ENCODE measurements at places on chromosomes 16 and 17.

DNA sequence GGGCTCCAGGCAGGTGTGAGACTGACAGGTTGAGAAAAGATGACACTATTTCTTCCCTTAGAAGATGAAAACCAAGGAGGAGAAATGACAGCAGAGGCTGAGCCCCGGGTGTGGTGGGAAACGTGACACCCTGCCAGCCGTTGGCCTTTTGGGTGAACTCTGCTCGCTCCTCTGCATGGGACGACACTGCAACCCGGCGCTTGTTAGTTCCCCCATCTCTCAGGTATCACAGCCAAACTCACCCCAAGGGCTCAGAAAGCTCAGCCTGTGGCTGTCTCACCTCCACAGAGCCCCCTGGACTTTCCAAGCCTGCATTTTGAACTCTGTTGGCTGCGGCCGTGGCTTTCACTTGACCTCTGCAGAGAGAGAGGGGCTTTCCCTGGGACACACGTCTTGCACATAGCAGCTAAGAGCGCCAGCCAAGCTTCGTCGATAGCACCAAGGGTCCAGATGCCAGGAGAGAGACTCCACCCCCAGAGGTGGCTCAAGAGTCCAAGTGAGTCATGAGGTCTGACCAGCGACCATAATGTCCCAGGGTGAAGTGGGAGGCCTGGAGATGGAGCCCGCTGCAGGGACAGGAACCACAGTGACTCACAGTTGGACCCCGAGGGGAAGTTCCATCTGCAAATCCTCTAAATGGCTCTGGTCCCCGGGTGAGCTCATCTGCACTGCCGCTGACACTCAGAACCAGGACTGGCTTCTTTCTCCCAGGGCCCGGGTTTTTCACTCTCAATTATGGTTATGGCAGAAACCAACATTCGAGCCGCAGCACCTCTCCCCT, 301.9 kb downstream of the SOX9 start:
- DNase-seq = peak; percentile 13

DNA sequence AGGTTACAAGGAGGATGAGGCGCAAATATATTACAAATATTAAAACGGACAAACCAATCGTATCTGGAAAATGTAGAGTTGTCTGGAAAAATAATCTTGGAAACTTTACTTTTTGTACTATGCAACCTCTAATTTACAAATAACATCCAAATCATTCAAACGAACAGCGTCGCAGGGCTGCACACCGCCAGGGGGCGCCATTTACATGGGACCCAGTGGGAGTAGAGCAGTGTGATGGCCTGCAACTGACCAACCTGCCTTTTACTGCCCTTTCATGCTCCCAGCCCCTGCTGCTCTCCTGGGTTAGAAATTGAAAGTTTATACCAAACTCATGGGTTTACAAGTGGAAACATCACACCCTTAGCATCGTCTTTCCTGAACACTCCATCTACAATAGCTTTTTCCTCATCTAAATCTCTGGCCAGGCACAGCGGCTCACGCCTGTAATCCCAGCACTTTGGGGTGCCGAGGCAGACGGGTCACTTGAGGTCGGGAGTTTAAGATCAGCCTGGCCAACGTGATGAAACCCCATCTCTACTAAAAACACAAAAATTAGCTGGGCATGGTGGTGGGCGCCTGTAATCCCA, 10.0 kb downstream of the PITPNC1 start:
- peak; percentile 78 for DNase-seq

GRCh38 chr16:58789351-58789750, 55.2 kb upstream of the GOT2 start:
- no peak for DNase-seq

DNA sequence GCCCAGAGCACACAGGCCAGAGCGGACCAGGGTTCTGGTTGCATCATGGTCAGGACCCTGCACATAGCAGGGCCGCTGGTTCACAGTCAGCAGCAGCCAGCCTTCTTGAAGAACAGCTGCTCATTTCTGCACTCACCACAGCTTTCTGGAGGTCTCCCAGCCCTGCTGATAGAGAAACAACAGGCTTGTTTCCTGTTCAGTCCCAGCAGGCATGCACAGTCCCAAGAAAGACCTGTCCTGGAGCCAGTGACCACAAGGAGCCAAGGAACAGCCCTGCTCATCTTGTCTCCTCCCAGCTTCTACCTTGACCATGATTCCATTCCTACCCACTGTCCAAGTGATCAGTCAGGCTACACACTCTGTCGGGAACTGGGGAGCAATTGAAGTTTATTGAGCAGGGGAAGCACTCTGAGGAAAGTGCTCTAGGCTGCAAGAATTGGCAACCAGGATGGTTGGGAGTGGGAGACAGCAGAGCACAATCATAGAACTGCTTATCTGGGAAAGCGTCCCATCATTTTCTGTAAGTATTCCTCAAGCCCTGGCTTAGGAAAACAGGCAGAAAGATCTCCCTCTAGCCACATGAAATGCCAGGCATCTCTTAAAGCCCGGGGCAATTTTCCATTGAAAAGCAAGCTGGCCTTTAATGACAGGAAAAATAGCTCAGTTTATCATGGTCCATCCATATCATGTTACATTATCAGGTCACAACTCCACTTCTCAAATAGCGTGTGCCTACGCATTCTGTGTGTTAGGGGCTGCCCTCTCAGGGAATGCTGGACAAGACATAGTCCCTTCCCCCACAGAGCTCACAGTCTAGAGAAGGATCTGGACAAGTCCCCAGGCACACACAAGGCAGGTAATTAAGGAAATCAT, 155.4 kb upstream of the FOXF1 start:
- DNase-seq = no peak

GRCh38 chr17:68197997-68198930, 49.6 kb upstream of the AMZ2 start:
- DNase-seq = no peak

- no peak for DNase-seq
These were observed 30.3 kb upstream of the SRCIN1 start for GRCh38 chr17:38636054-38636453.

DNA sequence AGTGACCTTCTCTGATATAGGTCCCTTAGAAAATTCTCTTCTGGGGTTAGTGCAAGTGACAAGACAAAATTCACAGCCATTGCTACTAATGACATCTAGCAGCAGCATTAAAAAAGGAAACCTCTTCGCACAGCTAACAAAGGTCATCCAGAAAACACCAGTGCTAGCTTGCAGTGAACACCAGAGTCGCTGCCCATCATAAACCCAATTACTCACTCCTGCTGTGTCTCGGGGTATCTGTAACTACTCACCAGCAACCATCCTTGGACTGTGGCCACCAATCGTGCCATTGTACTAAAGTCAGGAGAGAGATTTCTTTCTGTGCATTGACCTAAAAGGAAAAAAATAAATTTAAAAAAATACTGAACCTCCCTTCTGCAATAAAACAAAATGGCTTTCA, 1494.7 kb upstream of the CDH8 start:
- no peak for DNase-seq

DNA sequence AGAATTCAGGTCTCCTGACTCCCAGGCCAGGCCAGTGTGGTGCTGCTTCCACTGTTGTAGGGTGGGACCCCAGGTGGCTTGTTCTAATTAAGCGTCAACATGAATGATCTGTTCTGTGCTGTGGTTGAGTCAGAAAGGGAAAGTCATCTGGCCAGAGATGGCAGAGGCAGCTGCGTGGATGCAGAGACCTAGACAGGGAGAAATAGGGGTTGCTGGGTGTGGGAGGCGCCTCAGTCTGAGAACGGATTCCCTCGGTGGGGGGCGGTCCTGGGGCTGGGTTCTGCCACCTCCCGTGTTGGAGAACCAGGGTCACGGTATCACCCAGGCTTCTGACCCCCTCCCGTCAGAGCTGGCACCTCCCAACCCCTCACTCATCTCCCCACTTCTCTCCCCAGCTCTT, 5.6 kb downstream of the FBRS start:
- DNase-seq = no peak

- DNase-seq = no peak
These were observed 138.5 kb upstream of the PIRT start for GRCh38 chr17:10976401-10976800.

GRCh38 chr17:10062691-10063385, 135.6 kb downstream of the GAS7 start:
- no peak for DNase-seq

DNA sequence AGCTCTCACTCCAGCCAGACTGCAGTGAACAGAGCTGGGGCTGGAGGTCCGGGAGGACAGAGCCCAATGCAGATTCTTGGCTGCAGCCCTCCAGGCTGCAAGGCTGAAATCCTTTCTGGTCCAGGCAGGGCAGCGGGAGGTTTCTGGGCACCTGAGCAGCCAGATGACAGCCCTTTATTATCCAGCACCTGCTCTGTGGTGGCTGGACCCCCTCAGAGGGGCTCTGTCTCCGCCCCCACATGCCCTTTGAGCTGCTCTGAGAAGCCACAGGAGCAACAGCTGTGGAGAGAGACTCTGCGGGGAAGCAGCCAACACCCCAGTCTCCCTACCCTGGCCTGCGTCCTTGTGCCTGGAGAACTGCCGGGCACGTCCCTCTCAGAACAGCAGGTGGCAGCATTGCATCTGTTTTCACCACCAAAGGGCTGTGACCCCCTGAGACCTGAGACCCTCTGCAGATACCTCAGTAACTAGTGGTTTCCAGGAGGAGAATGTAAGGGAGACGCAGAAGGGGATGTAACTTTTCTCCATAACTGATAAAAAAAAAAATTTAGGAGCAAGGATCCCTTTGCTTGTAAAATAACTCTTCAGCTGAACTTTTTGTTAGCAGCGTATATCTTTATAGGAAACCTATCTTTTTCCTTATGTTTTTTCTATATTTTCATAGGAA, 3.7 kb upstream of the CNP start:
- peak; percentile 77 for DNase-seq

DNA sequence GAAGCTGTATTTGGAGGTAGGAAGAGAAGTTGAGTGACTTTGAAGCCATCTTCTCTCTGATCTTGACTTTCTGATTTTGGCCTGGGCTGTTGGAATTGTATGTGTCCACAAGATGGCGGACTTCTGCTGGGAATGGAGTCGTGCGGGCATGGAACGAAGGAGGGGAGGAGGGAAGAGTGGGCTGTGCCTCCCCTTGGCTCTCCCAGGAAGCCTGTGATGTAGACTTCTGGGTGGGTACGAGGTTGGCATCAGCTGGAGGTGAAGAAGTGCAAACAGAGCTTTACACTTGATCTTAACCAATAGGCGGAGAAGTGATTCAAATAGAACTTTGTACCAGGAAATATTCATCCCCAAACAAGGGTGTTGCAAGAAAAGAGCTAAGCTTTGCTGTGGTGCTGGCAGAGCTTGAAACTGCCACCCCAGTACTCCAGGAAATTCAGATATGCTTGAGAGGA, 7.4 kb upstream of the TMEM220 start:
- peak; percentile 28 for DNase-seq

GRCh38 chr17:13590441-13590840, 11.3 kb downstream of the HS3ST3A1 start:
- no peak for DNase-seq

GRCh38 chr17:59842901-59843652, 49.7 kb downstream of the TUBD1 start:
- DNase-seq = peak; percentile 76

DNA sequence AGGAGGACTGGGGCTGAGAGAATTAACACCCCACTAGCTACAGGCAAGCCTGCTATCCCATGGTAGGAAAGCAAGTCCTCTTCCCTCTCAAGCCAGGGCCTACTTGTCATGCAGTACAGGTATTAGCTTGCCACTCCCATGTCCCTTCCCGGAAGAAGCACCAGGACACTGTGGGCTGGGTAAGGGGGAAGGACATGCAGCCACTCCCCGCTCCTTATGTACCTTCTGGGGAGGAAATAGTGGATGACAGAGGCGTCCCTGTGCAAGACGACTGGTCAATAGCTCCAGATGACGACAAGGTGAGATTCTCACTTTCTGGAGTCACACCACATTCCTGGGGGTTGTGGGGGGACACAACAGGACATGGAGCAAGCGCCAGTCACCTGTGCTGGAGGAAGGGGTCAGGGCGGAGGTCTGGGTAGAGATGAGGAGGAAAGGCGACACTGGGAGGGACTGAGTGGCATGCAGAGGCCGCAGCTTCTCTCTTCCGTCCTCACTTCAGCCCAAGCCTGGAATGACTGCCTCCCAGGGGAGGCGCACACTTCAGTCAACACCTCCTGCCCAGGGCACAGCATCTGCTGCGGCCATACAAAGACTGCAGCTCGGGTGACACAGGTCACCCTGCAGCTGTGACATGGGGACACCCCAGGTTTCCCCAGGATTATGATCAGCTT, 15.1 kb upstream of the FOXJ1 start:
- no peak for DNase-seq

DNA sequence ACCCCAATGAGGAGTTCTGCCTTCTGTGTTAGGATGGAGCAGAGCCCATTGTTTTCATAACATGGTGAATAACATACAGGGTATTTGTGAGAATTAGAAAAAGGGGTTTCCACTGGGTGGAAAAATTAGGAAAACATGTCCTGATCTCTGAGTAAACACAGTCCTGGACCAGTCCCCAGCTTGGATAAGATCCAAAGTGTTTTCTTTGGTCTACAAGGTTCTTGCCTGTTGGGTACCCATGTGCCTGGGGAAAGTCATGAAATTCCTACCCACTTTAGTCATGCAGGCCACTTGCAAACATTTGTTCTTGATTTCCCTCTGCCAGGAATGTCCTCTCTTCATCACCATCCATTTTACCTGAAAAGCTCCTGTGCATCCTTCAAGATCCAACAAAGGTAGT, 164.8 kb upstream of the DYNLRB2 start:
- no peak for DNase-seq

- no peak for DNase-seq
These were observed 14.7 kb upstream of the CDH1 start for GRCh38 chr16:68722119-68723024.

DNA sequence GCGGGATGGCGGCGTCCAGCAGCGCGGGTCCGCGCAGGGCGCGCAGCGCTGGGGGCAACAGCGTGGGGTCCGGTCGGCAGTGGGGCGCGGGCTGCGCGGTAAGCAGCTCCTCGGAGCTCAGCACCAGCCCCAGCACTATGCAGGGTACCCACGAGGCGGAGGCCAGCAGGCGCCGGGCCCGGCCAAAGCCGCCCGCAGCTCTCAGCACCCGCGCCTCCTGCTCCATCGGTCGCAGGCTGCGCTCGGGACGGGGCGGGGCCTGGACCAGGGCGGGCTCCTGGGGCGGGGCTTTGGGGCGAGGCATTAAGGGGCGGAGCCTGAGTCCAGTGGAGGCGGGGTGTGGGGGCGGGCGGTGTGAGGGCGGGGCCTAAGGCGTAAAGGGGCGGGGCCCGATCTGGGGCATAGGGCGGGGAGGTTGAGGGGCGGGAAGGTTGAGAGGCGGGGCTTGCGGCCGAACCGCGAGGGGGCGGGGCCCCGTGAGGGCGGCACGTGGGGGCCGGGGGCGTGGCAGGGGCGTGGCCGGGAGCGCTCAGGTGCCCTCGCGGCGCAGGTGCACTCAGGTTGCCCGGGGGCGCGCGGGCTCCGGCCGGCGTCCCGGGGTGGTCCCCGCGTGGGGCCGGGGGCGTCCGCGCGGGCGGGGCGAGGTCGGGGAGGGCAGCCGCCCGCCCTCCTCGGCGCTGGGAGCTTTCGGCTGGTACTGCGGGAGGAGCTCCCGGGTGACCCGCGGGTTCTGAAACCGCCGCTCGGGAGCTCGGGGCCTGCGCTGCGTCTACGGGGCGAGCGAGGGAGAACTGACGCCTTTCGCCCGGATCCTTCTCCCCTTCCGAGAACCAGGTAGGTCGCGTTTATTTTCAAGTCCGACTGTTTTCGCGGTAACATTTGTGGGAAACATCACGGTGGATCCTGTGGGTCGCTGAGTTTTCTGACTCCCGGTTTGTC, 1.4 kb upstream of the SLC22A31 start:
- peak; percentile 77 for DNase-seq

Measured in stimulated activated CD4-positive, alpha-beta T cell treated with anti-CD3 and anti-CD28 coated beads, Interleukin-4, amount 100 ng/mL, for 24 hours (primary cell).